Esophagus squamous epithelium (tissue), 5 donors: ENCODE measurements at places on chromosomes 5 and 9.

- DNase-seq: no peak
Observed at GRCh38 chr5:13866792-13867191, 77.7 kb downstream of the DNAH5 start.

- no peak for DNase-seq
Observed at GRCh38 chr9:80086822-80087345, 515.1 kb downstream of the TLE4 start.

DNA sequence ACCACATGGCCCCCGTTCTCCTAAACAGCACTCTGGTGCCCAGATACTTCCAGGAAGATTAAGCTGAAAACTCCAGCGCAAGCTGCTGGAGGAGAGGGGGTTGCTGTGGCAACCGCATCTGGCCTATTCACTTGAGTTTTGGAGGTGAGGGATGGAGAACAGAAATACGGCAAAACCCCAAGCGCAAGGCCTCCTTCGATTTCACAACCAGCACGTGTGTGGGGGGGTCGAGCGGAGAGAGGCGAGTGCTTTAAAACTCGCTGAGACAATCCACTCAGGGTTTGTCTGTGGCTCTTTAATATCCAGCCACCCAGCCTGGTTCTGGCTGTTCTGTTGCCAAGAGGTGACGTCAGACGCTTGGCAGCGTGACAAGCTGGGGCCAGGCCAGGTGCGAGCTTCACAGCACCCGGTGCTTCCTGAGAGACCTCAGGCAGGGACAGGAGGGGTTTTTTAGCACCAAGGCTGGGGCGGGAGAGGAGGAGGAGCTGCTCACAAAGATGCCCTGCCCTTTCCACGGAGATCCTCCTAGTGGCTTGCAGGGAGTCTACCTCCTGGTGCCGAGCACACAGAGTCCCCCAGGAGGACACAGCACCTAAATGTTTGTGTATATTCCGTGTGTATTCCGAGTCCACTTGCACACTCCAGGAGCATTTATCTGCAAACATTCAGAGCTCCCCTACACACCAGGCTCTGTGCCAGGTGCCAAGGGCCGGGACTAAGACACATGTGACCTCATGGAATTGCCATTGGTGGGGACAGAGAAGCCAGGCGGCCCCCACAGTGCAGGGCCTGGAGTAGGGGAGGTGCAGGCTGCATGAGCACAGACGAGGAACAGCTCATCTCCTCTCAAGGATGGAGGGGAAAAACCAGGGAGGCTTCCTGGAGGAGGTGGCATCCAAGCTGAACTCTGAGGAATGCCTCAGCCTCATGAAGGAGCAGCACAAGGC lies 194.6 kb downstream of the OLFM1 start:
- DNase-seq: no peak

DNA sequence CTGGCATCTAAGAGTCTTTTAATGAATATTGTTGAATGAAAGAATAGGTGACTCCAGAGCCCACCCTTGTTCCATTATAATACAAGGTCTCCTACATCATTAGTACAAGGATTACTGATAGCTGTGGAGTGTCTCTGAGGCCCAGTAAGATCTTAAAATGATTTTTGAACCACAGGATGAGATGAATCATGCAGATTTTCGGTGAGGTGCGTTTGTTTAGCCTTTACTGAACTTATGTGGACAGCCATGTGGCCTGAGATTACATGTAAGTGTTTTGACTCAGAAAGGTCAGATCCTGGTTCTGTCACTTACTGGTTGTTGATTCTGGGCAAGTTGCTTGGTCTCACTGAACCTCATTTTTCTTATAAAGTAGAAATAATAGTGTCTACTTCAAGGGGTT lies 21.6 kb downstream of the NFX1 start:
- no peak for DNase-seq

GRCh38 chr9:82606492-82607382 lies 456.2 kb downstream of the RASEF start:
- no peak for DNase-seq
